ENCODE measurements at places on chromosomes 5 and 9.

GRCh38 chr5:88452820-88453219, 184.2 kb upstream of the TMEM161B start:
- no peak for DNase-seq

DNA sequence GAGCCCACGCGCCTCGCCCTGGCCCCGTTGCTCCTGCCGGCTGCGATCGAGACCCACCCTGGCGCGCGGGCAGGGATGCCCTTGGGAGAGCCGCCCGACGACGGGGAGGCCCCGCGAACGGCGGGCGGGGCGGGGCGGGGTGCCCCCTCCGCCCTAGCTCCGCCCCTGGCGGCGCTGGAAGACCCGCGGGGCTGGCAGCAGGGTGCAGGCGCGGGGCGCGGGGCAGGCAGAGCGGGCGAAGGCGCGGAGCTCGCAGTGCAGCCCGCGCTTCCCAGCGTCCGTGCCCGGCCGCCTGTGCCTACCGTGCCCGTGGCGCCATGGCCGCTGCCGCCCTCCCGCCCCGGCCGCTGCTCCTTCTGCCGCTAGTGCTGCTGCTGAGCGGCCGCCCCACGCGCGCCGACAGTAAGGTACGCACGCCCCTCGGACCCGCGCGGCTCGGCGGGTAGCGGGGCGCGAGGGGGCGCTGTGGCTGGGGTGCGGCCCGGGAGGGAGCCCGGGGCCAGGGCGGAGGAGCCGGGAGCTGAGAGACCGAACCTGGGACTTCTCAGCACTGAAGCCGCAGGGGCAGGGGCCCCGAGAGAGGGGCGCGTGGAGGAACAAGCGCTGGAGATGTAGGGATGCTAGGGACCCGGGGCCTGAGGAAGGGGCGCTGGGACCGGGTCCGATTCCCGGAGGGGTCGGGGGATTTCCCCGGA, at the start of gene OLFML2A:
Gene OLFML2A, plus strand, starts transcription at position 180 of the 695 bp plus-strand sequence. Its CDS starts 138 bp downstream, at position 318.
- no peak for DNase-seq

DNA sequence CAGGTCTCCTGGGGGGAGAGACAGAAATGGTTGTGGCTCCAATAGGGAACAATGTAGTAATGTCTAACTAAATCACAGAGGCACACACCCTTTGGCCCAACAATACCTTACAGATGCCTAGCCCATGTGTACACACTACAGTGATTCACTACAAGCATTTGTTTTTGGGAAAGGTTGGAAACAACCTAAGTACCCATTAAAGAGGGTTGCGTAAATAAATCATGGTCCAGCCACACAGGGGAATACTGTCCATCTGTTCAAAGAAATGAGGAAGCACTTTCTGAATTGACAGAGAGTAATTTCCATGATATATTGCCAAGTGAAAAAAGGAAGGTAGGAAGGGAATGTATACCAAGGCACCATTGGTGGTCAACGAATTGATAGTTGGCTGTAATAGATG, 22.0 kb upstream of the GTF3C5 start:
- DNase-seq: no peak

DNA sequence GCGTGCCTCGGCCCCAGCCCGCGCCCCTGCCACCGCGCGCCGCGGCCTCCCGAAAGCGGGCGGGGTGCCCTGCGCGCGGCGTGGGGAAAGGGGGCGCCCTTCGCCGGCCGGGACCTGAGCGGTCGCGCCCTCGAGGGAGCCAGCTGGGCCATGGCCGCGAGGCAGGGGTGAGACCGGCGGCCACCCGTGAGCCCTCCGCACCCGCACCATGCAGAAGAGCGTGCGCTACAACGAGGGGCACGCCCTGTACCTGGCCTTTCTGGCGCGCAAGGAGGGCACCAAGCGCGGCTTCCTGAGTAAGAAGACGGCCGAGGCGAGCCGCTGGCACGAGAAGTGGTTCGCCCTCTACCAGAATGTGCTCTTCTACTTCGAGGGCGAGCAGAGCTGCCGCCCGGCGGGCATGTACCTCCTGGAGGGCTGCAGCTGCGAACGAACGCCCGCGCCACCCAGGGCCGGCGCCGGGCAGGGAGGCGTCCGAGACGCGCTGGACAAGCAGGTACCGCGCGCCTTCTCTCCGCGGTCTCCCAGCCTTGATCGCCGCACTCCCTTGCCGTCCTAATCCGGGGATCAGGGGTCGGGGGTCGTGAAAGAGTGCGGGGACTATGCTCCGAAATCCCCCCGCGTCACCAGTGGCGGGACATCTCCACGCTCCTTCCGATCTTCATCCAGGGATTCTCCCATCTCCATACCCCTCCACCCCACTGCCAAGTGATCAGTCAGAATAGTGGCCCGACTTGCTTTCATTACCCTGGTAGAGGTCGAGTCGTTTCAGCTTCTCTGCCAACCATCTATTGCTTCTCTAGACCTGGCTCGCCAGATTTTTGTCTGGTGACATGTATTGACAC, 590 bp downstream of the RASGRF2 start:
- no peak for DNase-seq

- DNase-seq: no peak
Observed at GRCh38 chr9:130414081-130414731, 30.6 kb upstream of the ASS1 start.

GRCh38 chr5:76403766-76404222, 709 bp downstream of the IQGAP2 start:
- peak; percentile 21 for DNase-seq

DNA sequence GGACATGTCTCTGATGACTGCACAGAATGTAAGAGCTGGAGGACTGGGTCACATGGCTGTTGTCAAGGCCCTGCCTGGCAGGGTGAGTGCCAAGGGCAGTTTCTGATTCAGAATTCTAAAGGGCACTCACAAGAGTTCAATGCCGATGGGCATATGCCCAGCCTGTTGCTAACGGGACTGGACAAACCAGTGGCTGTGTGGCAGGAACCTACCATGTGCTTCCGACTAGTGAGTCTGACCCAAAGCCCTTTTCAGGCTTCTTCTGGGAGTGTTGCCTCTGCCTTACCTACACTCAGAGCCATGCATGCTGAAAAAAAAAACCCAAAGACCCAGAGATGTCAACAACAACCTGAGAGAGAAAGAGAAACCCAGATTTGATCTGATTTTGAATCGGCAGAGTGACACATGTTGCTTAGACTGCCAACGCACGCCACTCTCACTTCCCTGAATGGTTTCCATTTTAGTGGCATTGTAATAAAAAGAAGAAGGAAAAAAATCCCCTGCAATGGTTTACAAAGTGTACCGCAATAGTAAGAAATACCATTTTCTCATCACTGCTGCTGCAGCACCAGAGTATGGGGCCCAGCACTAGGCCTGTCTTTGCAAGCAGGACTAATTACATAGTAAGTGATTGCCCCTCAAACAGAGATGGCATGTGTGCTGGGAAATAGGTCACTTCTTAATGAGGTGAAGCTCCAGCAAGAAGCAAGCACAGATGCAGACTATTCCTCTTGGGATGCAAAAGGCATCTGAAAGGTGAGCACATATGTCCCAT, 194.3 kb downstream of the PALM2AKAP2 start:
- peak; percentile 90 for DNase-seq

GRCh38 chr5:14560091-14560595, 21.4 kb upstream of the OTULINL start:
- DNase-seq: peak; percentile 44

DNA sequence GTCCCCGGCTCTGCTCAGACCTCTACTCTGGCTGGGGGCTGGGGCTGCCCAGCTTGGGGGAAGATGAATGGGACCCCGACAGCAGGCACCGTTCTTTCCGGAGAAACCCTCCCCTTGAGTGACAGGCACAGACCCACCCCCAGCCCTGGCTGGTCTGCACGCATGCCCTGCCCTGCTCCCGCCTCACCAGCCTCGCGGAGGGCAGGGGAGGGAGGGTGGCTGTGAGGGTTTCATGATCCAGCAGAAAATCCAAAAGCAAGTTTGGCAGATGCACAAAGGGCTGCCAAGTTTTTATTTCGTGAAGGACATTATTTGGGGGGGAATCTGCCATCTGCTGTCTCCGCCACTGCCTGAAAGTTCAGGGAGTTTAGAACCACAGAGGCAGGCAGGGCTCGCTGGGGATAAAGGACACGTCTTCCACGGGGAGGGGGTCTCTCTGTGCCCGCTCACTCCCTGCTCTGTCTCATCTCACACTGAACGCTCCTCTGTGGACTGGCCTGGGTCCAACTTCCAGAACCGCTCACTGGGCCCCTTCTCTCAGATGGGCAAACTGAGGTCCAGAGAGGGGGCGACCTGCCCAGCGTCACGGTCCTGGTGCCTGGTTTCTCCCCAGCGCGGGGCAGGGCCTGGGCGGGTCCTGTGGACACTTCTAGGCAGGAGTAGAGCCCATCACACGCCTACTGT, 92.9 kb downstream of the RXRA start:
- no peak for DNase-seq

GRCh38 chr9:73093740-73094379, 57.8 kb upstream of the ANXA1 start:
- no peak for DNase-seq

- DNase-seq: peak; percentile 24
Observed at GRCh38 chr5:37391591-37391990, 12.5 kb downstream of the WDR70 start.

- DNase-seq: no peak
Observed at GRCh38 chr9:98885575-98886295, 58.0 kb upstream of the COL15A1 start.

DNA sequence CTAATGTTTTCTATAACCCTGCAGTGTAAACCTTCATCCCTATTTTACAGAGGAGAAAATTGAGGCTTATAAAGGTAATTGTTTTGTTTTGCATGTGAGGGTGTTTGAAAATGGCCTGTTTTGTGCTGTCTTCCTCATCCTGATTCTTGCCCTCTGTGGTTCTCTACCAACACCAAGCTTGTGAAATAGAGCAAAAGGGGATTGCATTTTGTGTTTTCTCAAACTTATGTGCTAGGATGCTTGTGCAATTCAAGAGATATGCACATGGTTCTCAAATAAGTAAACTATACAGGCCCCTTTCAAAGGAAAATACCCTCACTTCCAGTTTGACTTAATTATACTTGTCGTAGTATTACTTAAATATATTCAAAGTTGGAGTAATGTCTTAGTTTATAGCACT, 17.2 kb downstream of the PAM start:
- DNase-seq: no peak

DNA sequence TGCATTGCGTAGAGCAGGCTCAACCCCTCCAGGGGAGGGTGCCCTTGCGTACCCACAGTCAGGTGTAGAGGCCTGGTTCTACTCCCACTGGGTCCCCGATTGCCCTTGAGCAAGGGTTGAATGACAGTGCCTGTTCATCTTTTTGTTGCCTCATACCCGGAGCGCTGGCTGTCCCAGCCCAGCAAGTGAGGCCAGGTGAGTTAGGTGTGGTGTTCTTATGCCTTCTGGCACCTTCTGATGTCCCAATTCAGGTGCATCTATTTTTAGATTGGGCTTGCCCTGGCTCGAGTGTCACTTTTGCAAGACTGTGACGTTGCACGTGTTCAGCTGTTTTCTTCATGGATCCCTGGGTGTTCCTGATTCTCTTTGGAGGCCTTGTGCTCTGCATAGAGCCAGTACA, 257.8 kb downstream of the GOLPH3 start:
- DNase-seq: no peak

DNA sequence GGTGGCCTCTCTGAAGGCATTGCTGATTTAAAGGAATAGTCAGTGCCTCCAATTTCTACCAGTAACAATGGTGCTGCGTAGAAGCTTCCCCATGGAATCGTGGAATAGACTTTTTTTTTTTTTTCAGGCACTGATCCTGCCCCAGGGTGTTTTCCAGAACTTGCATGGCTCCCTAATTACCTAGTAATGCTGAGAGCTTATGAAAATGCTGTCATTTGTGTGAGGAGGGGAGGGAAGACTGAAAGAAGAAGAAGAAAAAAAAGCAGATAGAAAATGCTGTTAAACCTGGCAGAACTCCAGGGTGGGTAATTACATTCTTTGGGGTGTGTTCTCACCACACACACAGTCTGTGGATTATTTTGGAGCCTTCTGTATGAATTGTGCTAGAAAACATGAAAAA, 4.8 kb upstream of the GRIA1 start:
- no peak for DNase-seq

DNA sequence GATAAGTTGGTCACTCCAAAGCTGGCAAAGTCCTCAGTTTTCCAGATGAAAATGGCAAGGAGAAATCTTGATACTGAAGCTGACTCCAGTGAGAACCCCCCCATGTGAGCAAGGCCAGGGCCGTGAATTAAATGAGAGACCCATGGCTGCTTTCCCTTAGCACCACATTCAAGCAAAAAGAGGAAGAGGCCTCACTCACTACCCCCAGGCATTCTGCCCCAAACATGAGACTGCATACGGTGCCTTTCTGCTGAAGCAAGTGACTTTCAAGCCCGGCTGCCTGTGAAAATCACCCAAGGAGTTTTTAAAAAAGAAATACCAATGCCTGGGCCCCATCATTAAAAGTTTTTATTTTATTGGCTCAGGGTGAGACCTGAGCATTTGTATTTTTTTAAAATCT, 66.9 kb downstream of the TMEM252 start:
- DNase-seq: peak; percentile 30

DNA sequence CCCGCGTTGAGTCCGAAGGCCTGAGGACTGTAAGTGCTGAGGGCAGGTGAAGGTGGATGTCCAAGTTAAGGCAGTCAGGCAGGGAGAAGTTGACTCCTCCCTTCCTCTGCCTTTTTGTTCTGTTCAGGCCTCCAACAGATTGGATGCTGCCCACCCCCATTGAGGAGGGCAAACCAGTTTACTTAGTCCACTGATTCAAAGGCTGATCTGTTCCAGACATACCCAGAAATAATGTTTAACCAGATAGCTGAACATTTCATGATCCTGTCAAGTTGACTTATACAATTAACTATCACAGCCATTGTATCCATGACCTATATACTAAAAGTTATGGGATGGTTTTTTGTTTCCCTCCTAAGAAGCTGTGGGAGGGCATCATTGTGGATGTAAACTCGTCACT, 8.3 kb upstream of the TEX48 start:
- DNase-seq: no peak

DNA sequence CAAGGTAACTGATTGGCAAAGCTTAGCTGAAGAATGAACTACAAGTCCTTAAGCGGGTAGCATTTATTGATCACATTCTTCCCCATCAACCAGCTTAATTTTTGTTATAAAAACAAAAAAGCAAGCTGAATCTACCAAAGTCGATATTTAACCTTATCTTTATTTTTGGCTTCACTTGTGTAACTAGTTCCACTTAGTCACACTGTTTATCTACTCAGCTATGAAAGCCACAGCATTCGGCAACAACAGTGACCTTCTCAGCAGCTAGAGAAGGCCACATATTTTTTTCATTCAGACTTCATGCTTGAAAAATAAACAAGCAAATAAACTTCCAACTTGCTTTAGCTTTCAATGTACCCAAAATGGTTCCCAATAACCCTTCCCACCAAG, 69.4 kb downstream of the KLHL3 start:
- DNase-seq: peak; percentile 8

DNA sequence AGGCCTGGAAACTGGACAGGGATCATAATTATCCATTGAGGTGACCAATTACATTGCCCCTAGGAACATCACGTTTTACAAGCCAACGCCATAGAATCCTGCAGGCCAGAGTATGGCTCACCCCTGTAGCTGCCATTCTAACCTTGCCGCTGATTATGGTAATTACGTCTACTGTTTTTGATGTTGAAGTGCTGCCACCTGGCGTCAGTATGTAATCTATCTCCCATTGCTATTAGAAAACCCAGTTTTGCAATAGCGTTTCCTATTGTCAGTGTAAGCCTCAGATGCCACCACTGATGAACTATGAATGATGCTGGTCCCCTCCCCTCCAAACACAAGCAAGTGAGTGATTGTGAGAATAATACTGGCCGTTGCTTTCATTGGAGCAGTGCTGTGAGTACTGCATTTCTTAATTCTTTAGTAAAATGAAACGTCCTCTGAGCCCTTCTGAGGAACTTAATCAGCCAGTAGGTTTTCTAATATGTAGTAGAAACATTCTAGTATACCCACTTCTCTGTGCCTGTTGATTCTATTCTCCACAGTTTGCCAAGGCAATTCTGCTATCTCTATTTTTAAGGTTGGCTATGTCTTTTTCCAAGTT, 100.5 kb upstream of the NMUR2 start:
- DNase-seq: peak; percentile 25

Data from CD14-positive monocyte (primary cell).